Sigmoid colon (tissue), 7 donors: ENCODE measurements at places on chromosomes 7 and 10. TPM values are rescaled to one million over a fixed set of nuclear protein-coding genes. Genes with fewer than 3 reads are reported as not detected.

- no peak for DNase-seq
These were observed 925.2 kb upstream of the GHITM start for GRCh38 chr10:83214136-83214535.

DNA sequence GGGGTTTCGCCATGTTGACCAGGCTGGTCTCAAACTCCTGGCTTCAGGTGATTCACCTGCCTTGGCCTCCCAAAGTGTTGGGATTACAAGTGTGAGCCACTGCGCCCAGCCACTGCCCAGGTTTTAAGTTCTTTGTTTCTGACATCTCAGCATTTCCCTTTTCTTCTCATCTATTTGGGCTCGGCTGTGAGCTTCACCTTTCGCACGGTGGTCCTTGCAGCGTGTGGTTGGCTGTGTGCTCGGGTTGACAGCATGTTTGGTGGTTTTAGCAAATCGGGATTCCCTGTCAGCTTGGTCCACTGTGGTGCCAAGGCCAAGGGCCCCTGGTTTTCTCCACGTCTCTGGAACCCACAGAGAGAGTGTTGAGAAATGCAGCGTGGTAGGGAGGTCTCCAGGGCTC, 138.8 kb downstream of the DNAJB6 start:
- peak; percentile 28 for DNase-seq

DNA sequence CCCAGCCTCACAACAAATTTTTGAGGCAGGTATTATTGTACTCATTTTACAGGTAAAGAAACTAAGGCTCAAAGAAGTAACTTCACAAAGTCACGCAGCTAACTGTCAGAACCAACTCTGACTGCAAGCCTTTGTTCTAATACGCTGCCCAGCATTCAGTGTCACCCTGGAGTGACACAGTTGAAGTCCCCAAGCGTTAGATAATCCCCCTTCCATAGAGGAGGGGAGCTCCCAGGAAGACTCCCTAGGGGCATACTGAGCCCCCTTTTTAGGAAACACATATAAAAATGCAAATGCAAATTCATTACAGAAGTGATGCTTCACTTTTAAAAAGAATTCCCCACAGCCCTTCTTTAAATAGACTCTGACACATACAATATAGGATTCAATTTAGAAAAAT, 101.0 kb upstream of the MACROH2A2 start:
- no peak for DNase-seq

- DNase-seq: peak; percentile 3
These were observed 14.6 kb downstream of the GATA3 start for GRCh38 chr10:8069108-8069507.

DNA sequence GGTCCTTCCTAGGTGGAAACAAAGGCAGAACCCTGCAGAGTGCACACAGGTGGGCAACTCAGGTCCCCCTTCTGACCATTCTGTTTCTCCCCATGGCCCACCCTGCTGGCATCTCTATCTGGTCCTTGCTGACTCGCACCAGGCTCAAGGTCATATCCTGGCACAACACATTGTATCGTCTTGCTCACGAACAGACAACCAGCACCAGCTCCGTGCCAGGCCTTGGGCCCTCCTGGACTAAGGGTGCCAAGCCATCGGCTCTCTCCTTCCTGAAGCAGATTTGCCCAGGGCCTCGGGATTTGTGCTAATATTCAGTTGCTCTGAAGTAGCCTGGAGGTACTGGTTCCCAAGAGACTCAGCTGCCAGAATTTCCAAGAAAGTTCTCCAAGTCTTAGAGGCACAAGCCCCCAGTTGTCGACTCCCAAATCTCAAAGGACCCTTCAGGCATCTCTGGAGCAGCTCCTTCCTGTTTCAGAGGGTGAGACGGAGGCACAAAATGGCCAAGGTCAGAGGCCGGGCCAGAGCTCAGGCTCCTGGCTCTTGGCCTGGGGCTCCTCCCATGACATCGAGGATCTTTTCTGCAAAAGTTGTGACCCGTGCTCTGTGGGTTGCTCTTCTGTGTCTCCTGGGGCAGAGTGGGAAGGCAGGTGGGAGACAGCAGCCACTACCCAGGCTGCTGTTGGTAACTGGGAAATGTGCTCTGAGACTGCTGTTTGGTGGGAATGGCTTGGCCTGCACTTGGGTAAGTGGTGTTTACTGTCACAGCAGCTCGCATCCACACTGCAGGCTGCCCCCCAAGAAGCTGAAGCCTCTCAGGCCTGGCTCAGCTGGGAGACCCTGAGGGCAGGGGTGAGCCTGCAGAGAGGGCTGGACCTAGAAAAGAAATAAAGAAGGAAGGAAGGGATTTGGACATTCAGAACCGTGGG, 121.3 kb downstream of the RGS10 start:
- DNase-seq: no peak

DNA sequence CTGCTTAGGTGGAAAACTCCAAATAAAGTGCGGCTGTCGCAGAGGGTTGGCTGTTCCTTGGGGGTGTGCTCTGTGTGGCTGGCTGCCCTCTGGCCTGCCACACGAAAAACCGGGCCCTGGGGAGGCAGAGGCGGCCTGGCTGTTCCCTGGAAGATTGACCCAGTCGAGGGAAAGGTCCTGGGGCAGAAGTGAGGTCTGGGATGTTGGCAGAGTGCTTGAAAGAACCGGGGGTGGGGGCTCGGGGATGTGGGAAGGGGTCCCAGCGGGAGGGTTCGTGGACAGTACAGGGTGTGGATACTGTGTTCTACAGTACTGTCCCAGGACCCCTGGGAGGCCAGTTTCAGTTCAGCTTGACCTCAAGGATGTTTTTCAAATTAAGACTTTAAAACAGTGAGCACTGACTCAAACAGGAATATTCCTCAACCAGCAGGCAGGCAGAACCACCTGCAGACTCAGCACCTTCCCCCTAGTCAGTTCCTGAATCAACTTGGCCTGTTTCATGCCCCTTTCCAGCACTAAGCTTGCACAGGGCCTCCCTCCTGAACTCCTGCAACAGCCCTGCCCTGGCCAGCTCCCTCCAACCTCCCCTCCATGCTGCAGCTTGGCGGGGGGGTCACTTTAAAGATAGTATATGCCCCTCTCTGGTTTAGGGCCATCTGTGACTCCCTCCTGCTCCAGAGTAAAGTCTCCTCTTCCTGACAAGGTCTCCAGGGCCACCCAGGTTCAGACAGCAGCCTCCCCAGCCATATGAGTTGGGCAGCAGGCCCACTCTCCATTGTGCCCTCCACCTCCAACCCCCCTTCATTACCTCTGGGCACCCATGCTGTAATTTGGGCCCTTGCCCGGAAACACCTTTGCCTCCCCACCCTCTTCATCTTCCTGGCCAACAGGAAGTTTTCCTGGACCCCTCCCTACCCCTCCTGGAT, 3.2 kb upstream of the ATP6V1F start:
- no peak for DNase-seq

DNA sequence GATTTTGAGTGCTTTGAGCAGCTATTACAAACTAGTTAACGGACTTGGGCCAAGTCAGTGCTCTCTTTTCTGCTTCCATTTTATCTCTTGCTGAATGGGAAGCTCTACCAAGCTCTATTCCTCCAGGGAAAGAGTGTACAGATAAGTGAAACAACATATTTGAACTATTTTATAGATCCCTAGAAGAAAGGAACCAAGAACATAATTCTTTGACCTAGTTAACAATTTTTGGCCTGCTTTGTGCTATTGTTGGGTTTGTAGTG, 244.8 kb downstream of the PRKG1 start:
- DNase-seq: no peak

DNA sequence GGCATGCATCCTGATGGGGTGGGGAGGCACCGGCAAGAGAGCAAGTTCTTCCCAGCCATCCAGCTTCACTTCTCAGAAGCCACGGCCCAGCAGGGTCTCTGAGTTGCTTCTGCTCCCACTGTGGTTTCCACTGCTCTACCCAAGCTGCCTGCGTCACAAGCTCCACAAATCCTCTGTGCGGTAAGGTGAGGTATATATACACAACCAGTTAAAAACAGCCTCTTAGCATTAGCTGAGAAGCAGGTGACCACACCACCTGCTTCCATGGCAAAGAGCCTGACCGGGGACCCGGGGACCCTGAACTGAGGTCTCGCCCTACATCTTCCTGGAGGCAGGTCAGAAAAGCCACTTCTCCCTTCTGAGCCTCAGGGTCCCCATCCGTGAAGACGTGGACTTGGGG, 46.9 kb upstream of the NPFFR1 start:
- DNase-seq: peak; percentile 45

- no peak for DNase-seq
These were observed 20.6 kb downstream of the KLHDC10 start for GRCh38 chr7:130090745-130091532.

Gene PLXNA4
- polyA plus RNA-seq: 1.2 TPM

- DNase-seq: no peak
These were observed 259.9 kb upstream of the ZMIZ1 start for GRCh38 chr10:78808736-78809367.

DNA sequence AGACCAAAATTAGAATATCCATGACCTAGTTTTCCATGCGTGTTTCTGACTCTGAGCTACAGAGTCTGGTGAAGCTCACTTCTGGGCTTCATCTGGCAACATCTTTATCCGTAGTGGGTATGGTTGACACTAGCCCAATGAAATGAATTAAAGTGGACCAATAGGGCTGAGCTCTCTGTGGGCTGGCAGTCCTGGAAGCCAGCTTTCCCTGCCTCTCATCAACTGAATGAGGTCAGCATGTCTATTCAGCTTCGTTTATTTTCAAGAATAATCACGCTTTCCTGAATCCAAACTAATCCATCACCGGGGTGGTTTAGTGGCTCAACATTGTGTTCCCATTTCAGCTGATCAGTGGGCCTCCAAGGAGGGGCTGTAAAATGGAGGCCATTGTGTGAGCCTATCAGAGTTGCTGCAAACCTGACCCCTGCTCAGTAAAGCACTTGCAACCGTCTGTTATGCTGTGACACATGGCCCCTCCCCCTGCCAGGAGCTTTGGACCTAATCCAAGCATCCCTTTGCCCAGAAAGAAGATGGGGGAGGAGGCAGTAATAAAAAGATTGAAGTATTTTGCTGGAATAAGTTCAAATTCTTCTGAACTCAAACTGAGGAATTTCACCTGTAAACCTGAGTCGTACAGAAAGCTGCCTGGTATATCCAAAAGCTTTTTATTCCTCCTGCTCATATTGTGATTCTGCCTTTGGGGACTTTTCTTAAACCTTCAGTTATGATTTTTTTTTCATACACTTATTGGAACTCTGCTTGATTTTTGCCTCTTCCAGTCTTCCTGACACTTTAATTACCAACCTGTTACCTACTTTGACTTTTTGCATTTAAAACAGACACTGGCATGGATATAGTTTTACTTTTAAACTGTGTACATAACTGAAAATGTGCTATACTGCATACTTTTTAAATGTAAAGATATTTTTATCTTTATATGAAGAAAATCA, 35.5 kb downstream of the CAV1 start:
- DNase-seq: peak; percentile 85

GRCh38 chr7:32670110-32671025, 175.1 kb downstream of the AVL9 start:
- DNase-seq: no peak

Gene NANOS1
- not detected for polyA plus RNA-seq

Gene PRSS37
- polyA plus RNA-seq: not detected

Gene FFAR4
- polyA plus RNA-seq: 8.4 TPM

Gene MINDY4
- polyA plus RNA-seq: 1.2 TPM

Gene CDK14
- polyA plus RNA-seq: 2.4 TPM

Gene HGF
- 2.7 TPM for polyA plus RNA-seq

GRCh38 chr10:88792661-88793060, 9.9 kb upstream of the LIPM start:
- DNase-seq: no peak

GRCh38 chr10:79054203-79055099, 14.3 kb upstream of the ZMIZ1 start:
- peak; percentile 53 for DNase-seq

Gene ACSM6
- polyA plus RNA-seq: not detected

GRCh38 chr7:36396150-36396549, 6.5 kb downstream of the ANLN start:
- no peak for DNase-seq

DNA sequence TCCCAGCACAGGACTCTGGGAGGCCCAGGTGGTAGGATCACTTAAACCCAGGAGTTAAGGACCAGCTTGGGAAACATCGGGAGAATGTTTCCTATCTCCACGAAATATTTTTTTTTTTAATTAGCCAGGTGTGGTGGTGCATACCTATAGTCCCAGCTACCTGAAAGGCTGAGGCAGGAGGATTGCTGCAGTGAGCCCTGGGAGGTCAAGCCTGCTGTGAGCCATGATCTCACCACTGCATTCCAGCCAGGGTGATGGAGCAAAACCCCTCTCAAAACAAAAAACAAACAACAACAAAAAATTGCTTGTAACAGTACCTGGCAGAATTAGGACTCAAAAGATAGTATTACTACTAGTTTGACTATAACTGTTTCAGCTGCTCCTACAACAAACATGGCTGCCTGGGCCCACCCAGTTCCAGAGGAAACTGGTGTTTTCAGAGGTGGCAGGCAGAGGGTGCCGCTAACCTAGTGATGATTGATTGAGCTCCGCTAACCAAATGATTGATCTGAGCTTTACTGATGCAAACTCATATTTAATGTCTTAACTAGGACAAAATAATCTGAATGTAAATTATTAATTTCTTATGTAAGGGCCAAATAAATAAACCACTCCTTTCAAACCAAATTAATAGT, 57.0 kb downstream of the AP3M1 start:
- DNase-seq: no peak

DNA sequence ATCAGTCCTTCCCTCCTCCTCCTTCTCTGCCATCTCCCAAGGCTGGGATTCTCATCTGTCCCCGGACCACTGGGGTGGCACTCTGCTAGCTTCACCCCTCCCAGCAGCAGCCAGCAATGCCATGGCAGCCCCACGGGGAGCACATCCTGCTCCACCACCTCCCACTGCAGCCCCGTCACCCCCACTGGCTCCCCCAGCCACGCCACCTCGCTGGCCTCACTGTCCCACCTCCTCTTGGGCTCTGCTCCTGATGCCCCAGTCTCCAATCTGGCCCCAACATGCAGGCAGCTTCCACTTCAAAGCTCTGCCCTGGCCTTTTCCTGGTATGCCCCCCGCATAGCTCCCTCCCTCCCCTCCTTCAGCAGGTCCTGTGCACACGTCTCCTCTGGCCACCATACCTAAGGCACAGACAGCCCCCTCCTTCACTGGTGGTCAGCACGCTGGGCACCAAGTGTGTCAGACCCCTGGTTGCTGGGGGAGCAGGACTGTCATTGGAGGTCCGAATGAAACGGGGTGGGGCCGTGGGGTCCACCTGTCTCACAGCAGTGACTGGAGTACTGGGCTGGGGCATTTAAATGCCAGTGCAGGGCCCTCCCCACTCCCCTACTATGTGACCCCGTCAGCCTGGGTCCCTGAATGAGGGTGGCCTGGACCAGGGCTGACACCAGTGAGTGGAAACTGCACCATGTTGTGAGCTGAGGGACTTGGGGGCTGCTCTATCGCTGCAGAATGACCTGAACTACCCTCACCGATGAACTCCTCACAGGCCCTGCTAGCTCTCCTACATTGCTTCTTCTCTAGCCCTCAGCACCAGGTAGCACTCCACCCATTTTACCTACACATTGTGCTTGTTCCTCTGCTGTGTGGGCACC, 38.7 kb downstream of the RASGEF1A start:
- DNase-seq: peak; percentile 51

- no peak for DNase-seq
These were observed 83.8 kb upstream of the AKR1E2 start for GRCh38 chr10:4742217-4742616.
